ENCODE measurements at places on chromosomes 2 and 18. TPM values are rescaled to one million over a fixed set of nuclear protein-coding genes. Genes with fewer than 3 reads are reported as not detected.

Gene NCKAP1
- polyA plus RNA-seq: 102 TPM

Gene C2orf42
- polyA plus RNA-seq: 10.0 TPM

Gene LINC00305
- polyA plus RNA-seq: 0.20 TPM

Gene NEURL3
- polyA plus RNA-seq: not detected

Gene GALNT1
- polyA plus RNA-seq: 113 TPM

DNA sequence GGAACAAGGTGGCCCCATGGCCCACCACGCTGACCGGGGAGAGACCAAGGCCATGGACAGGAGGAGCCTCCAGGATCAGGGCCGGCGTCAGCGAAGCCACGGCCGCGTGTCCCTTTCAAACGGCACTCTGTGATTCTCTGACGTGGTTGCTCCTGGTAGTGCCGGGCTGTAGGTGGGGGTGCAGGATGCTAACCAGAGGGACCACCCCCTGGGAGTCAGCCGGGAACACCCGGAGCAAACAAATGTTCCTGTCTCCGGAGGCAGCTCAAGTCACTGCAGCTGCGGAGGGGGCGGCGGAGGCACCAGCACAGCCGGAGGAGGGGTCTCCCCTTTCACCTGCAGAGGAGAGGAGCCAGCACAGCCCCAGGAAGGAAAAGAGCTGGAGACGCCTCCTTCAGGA is 750.6 kb upstream of the SALL3 start:
- peaks cover 6% of the 10 kb centered on the region for H3K27me3 ChIP-seq
- no peaks in the 10 kb centered on the region for H3K36me3 ChIP-seq
- H3K27ac ChIP-seq: no peak overlapping the region
- H3K4me1 ChIP-seq: no peaks in the 10 kb centered on the region

- no peaks in the 10 kb centered on the region for H3K36me3 ChIP-seq
- H3K27me3 ChIP-seq: no peaks in the 10 kb centered on the region
- peaks cover 6% of the 10 kb centered on the region for H3K4me1 ChIP-seq
- DNase-seq: no peak
These were observed 496.5 kb upstream of the SOX11 start for GRCh38 chr2:5195636-5196035.

DNA sequence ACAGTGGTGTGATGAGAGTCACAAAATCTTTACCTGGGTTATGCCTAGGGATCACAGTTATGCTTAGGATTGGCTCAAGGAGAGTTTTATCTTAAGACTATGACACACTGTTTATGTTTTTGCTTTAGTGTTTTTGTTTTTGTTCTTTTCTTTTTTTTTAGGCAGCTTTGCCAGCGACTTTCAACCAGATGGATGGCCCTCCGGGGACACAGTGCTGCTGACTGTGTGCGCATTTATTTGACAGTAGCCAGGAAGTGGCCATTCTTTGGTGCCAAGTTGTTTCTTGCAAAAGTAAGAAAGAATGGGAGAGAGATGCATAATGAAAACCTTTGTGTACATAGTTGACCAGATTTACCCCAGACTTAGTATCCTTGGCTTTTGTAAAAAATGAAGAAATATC is 15.1 kb upstream of the DYNC2LI1 start:
- no peak overlapping the region for H3K27ac ChIP-seq
- no peaks in the 10 kb centered on the region for H3K27me3 ChIP-seq
- H3K36me3 ChIP-seq: no peaks in the 10 kb centered on the region

- H3K4me1 ChIP-seq: peaks cover 3% of the 10 kb centered on the region
- H3K36me3 ChIP-seq: no peaks in the 10 kb centered on the region
- DNase-seq: no peak
- no peak overlapping the region for H3K27ac ChIP-seq
These were observed 1.5 kb downstream of the ZC3H8 start for GRCh38 chr2:112253261-112253815.

DNA sequence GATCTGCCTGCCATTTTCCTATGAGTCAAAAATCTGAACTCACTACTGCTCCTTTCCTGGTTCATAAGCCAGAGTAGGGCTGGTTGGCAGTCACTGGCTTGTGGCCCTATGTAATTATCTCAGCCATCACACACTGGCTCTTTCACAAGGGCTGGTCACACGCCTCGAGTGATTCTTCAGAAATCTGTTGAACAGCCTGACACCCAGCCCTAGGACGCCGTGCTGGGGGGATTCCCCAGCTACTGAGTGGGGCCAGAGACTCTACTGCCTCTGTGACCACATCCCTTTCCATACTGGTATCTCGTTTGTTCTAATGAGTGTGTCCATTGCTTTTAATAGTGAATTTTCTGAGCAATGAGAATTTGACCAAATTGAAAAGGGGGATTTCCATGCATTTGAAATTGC is 45.8 kb upstream of the RBM44 start:
- no peaks in the 10 kb centered on the region for H3K27me3 ChIP-seq
- H3K36me3 ChIP-seq: peaks cover 23% of the 10 kb centered on the region
- no peak overlapping the region for H3K4me3 ChIP-seq
- H3K27ac ChIP-seq: no peak overlapping the region
- peaks cover 26% of the 10 kb centered on the region for H3K4me1 ChIP-seq

GRCh38 chr2:127735537-127736399 is 34.5 kb downstream of the SFT2D3 start:
- H3K4me1 ChIP-seq: peaks cover 23% of the 10 kb centered on the region
- no peak overlapping the region for H3K4me3 ChIP-seq
- H3K27me3 ChIP-seq: no peaks in the 10 kb centered on the region
- no peak for DNase-seq
- H3K36me3 ChIP-seq: no peaks in the 10 kb centered on the region

DNA sequence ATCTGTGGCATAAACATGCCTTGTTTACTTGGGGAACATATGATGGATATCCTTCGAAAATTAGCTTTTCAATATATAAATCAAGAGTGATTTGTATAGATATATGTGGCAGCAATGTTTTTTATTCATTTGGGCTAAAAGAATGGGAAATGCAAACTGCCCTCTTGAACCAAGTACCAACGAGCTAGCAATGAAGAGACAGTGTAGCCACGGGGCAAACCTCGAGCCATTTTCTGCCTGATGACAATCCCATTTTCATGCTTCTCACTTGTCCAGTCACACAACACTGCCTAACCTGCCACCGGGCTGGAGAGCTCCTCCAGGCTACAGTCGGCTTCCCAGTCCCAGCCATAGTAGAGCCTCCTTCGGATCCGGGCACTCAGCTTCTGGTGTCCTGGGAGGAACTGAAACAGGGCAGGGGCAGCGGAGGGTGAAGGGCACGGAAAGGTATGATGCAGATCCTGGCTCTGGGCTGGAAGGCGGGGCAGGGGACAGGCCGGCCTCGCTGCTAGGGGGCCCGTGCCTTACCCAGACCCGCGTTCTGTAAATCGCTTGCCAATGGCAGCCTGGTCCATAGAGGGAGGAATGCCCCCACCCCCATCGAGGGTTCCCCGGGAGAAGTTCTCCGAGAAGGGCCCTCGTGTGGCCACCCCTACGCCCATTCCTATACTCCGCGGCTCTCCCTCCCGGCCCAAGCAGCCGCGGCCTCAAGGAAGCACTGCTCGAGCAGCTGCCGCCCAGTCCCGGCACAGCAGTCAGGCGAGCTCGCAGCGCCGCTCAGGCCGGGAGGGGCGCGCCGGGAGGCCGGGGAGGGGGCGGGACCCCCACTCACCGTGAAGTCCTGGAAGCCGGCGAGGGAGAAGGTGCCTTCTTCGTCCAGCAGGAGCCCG is 552 bp downstream of the CNPPD1 start:
- peak overlapping the region; percentile 49 for H3K4me3 ChIP-seq
- H3K4me1 ChIP-seq: peaks cover 4% of the 10 kb centered on the region
- H3K27me3 ChIP-seq: no peaks in the 10 kb centered on the region
- peak overlapping the region; percentile 93 for H3K27ac ChIP-seq

DNA sequence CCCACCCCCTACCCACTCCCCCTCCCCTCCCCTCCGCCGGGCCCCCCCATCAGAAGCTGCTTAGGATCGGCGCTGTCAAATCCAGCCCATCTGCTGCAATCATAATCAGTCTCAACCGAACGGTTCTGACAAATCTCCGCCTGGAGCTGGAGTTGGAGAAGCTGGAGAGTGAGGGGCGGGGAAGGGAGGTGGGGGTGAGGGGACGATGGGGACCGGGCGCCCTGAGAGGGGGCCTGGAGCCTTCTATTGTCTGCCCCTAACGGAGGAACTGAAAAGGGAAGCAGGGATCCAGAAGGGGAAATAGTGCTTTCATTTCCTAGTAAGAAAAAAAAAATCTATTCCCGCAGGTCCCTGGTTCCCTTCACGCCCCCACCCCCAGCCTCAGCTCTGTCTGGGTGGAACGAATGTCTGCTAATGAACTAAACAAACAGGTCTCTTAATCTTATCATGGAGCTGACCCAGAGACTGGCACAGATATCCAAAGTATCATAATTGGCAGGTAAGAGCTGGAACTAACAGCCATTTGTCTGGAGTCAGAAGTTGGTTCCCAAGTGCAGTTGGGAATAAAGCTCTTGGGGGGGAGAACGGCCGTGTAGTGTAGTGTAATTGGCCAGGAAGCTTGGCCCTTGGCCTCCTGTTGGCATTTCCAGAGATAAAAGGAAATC is 301.2 kb downstream of the NCKAP5 start:
- H3K4me1 ChIP-seq: peaks cover 4% of the 10 kb centered on the region
- no peak overlapping the region for H3K27ac ChIP-seq
- DNase-seq: no peak
- H3K27me3 ChIP-seq: peaks cover 31% of the 10 kb centered on the region
- H3K36me3 ChIP-seq: no peaks in the 10 kb centered on the region
- H3K4me3 ChIP-seq: peak overlapping the region; percentile 38

GRCh38 chr2:55175254-55176093 is 56.6 kb downstream of the CLHC1 start:
- no peaks in the 10 kb centered on the region for H3K4me1 ChIP-seq
- H3K27ac ChIP-seq: no peak overlapping the region
- no peaks in the 10 kb centered on the region for H3K27me3 ChIP-seq
- H3K4me3 ChIP-seq: no peak overlapping the region
- peak; percentile 80 for DNase-seq

DNA sequence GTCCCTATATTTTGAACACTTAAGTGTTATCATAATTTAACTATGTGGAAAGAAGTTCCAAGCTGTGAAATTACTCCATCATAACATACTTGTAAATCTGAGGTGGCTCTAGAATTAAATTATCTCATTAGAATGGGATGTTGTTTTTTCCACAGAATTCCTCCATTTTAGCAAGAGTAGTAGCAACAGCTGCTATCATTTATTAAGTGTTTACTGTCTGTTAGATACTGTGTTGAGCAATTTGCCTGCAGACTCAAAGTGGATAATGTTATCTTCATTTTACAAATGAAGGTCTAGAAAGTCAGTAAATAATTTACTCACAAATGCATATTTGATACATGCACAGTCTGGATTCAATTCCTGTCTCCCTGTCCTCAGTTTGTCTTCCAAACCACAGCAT is 504.8 kb upstream of the NRP2 start:
- no peaks in the 10 kb centered on the region for H3K36me3 ChIP-seq
- H3K27me3 ChIP-seq: no peaks in the 10 kb centered on the region
